Transverse colon (tissue), 4 donors: ENCODE measurements at places on chromosomes 13 and 19.

- no peak overlapping the region for H3K27ac ChIP-seq
- H3K4me3 ChIP-seq, result no peak overlapping the region
- H3K27me3 ChIP-seq, result no peaks in the 10 kb centered on the region
- H3K36me3 ChIP-seq, result no peaks in the 10 kb centered on the region
Measured at GRCh38 chr13:80787604-80788003, 446.7 kb upstream of the SPRY2 start.

GRCh38 chr19:23394511-23394910, 760 bp downstream of the ZNF91 start:
- H3K36me3 ChIP-seq, result no peaks in the 10 kb centered on the region
- DNase-seq, result peak; percentile 55
- H3K27me3 ChIP-seq, result no peaks in the 10 kb centered on the region
- peaks cover 45% of the 10 kb centered on the region for H3K4me1 ChIP-seq
- peak overlapping the region; percentile 100 for H3K27ac ChIP-seq

- H3K4me3 ChIP-seq, result no peak overlapping the region
- H3K4me1 ChIP-seq, result peaks cover 21% of the 10 kb centered on the region
- DNase-seq, result no peak
- H3K36me3 ChIP-seq, result peaks cover 7% of the 10 kb centered on the region
- H3K27me3 ChIP-seq, result no peaks in the 10 kb centered on the region
Measured at GRCh38 chr13:100108913-100109507, 20.1 kb downstream of the PCCA start.

DNA sequence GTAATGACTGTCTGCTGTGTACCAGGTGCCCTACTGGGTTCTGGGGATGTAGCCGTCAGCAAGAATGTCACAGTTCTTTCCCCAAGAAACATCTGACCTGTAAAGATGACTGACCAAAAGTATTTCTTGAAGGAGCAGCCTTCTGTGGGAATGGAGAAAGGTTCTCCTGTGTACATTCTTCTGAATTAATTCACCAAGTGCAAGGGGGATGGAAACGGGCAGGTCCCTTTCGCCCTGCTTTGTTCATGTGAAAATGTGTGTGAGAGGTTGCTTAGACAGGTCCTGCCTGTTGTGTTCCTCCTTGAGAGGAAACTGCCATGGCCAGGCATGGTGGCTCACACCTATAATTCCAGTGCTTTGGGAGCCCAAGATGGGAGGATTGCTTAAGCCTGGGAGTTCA, 57.0 kb downstream of the SLC7A9 start:
- DNase-seq, result no peak
- no peaks in the 10 kb centered on the region for H3K27me3 ChIP-seq
- no peak overlapping the region for H3K4me3 ChIP-seq

- no peak overlapping the region for H3K4me3 ChIP-seq
- H3K27ac ChIP-seq, result no peak overlapping the region
- no peaks in the 10 kb centered on the region for H3K36me3 ChIP-seq
Measured at GRCh38 chr19:1505012-1505411, 7.8 kb downstream of the ADAMTSL5 start.

GRCh38 chr19:44847144-44848035, 1.3 kb downstream of the NECTIN2 start:
- peak overlapping the region; percentile 97 for H3K4me3 ChIP-seq
- DNase-seq, result peak; percentile 84
- peaks cover 42% of the 10 kb centered on the region for H3K4me1 ChIP-seq
- H3K27ac ChIP-seq, result peak overlapping the region; percentile 99
- no peaks in the 10 kb centered on the region for H3K27me3 ChIP-seq

DNA sequence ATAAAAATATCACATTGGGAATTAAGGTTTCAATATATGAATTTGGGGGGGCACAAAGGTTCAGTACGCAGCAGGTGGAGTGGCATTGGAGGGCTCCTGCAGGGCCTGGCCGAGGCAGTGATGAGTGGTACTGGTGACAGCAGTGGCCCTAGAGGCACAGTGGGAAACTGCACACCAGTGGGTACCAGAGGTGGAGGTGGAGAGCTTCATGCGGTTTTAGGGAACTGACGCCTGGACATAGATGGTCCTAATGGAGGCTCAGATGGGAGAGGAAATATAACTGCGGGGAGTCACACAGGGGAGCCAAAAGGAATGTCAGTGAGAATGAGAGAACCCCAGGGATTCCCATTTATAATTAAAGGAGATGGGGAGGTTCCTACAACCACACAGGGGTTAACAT, 156.2 kb downstream of the COG6 start:
- no peak overlapping the region for H3K27ac ChIP-seq
- no peak for DNase-seq

DNA sequence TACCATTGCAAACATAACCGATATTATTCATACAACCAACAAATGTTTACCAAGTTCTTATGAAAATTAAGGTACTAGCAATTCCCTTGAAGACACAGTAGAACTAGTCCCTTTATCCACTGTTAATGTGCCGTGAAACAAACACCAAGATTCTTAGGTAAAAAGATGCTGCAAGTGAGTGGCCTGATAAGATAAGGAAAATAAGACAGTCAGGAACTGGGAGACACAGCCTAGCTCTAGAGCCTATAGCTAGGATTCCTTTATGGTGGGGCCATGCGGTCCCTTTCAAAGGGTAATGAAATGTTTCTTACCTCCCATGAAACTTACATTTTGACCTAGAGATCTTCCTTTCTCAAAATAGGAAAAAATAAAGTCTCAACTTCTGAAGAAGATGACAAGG, 658.4 kb upstream of the MIR17HG start:
- no peaks in the 10 kb centered on the region for H3K36me3 ChIP-seq
- H3K4me3 ChIP-seq, result no peak overlapping the region
- no peaks in the 10 kb centered on the region for H3K4me1 ChIP-seq

DNA sequence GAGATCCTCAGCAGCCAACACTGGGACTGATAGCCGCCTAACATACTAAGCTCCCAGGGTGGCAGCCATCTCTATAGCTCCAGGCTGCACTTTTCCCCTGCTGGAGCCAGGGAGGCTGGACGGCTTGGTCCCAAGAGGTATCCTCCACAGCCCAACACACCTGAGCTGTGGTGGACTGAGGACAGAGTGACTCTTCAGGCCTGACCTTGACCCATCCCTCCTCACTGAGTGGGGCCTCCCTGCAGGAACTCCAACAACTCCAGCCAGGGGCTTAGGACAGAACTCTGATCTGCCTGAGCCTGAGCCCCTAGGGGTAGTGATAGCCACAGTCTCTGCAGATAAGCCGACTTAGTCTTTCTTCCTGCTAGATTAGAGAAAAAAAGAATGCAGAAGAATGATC, 958.1 kb upstream of the PRR20A start:
- DNase-seq, result no peak
- H3K4me3 ChIP-seq, result no peak overlapping the region
- no peaks in the 10 kb centered on the region for H3K27me3 ChIP-seq

GRCh38 chr19:31378404-31378803, 29.2 kb upstream of the TSHZ3 start:
- H3K27me3 ChIP-seq, result no peaks in the 10 kb centered on the region
- peak; percentile 15 for DNase-seq
- no peaks in the 10 kb centered on the region for H3K36me3 ChIP-seq
- H3K4me3 ChIP-seq, result no peak overlapping the region

- H3K36me3 ChIP-seq, result no peaks in the 10 kb centered on the region
- no peaks in the 10 kb centered on the region for H3K27me3 ChIP-seq
- peak overlapping the region; percentile 27 for H3K4me3 ChIP-seq
- H3K27ac ChIP-seq, result peak overlapping the region; percentile 91
- DNase-seq, result peak; percentile 78
- H3K4me1 ChIP-seq, result peaks cover 61% of the 10 kb centered on the region
Measured at GRCh38 chr19:12778017-12778904, 2.9 kb upstream of the HOOK2 start.

DNA sequence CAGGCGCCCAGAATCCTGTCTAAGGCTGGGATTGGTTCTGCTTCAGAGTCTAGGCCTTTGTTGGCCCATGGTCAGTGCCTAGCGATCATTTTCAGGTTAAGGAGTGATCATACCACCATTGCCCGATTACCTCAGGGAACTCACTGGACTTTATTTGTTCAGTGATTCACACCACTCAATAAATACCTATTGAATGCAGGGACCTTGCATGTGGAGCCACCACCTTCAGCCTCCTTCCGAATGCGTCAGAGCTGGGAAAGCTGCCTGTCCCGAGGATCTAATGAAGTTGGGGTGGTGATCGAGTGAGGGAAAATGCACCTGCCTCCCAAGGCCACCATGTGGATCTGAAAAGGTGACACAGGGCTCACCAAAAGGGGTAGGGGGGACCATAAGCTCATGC, 40.0 kb upstream of the POU2F2 start:
- DNase-seq, result no peak
- H3K27ac ChIP-seq, result no peak overlapping the region
- H3K27me3 ChIP-seq, result peaks cover 39% of the 10 kb centered on the region
- no peaks in the 10 kb centered on the region for H3K36me3 ChIP-seq
- no peak overlapping the region for H3K4me3 ChIP-seq

DNA sequence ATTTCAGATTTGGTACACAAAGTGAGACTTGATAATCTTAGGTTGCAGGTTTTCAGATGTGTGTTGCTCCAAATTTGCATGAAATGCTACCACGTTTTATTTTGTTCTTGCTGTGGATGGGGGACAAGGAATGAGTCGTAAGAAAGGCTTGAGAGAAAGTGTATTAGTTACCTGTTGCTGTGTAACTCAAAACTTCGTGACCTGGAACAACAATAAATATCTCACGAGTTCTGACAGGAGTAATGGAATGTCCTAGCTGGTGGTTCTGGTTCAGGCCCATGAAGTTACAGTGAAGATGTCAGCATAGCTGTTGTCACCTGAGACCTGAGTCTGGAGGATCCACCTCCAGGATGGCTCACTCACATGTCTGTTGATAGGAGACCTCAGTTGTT, 1.2 kb downstream of the ZNF8 start:
- H3K27me3 ChIP-seq, result no peaks in the 10 kb centered on the region
- no peak for DNase-seq
- no peak overlapping the region for H3K4me3 ChIP-seq
- H3K27ac ChIP-seq, result no peak overlapping the region
- peaks cover 4% of the 10 kb centered on the region for H3K4me1 ChIP-seq
- H3K36me3 ChIP-seq, result no peaks in the 10 kb centered on the region
